ENCODE measurements at places on chromosomes 5 and 9.

- DNase-seq: no peak
These were observed 9.9 kb upstream of the CXXC5 start for GRCh38 chr5:139638090-139638735.

DNA sequence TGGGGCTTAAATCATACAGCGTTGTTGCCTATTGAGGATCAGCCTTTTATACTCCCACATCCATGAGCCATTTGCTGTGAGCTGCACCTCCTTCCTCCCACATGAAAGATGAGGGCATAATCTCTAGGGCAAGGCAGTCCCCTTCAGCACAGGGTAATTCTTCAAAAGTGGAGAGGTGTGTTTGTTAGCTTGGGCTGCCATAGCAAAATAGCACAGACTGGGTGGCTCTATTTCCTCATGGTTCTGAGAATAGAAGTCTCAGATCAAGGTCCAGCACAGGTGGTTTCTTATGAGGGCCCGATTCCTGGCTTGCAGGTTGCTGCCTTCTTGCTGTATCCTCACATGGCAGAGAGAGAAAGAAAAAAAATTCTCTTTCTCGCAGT is 121.8 kb upstream of the SLC12A2 start:
- DNase-seq: no peak

- no peak for DNase-seq
These were observed 102.7 kb downstream of the EFNA5 start for GRCh38 chr5:107567901-107568671.

DNA sequence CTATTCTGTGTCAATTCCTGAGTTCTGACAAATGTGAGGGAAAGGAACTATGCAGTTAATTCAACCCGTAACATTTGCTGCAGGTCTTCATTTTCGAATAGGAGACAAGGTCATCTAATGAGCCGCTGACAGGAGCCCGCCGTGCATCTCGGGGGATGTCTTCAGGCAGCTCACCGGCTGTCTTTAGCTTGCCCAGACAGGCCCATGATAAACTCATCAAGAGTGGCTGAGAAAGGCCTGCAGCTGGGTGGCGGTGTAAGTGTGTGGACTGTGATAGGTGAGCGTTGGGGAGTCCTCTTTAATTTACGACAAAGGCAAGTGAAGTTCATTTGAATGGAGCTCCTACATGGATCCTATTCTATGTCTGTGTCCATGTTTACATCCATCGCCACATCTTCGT is 190.5 kb downstream of the ADCY2 start:
- DNase-seq: no peak

GRCh38 chr5:181190711-181191525 is 14.1 kb downstream of the TRIM7 start:
- DNase-seq: peak; percentile 18

- DNase-seq: no peak
These were observed 2028.2 kb upstream of the ACO1 start for GRCh38 chr9:30356221-30356620.

Data from activated gamma-delta T cell treated with anti-CD3 and anti-CD28 coated beads, Interleukin-2, amount 50 U/mL, for 16 hours (primary cell).